ENCODE measurements at places on chromosomes 5 and 9.

DNA sequence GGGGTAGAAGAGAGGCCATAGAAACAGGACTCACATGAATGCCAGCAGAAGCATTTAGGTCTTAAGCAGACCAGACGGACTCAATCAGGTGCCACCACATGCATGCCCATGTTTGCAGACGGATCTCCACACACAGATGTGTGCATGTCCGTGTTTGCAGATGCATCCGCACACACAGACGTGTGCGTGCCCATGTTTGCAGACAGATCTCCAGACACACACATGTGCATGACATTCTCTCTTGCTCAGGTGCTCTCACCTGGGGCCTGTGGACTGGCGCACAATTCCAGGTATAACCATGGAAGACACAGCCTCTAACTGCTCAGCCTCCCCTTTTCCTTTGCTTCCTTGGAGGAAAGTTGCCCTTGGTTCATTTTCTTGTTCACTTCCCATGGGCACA, 148.3 kb downstream of the CACNA1B start:
- no peak for DNase-seq

- no peak for DNase-seq
These were observed 1057.3 kb downstream of the TLE1 start for GRCh38 chr9:80632041-80632440.

GRCh38 chr9:84846906-84847305, 177.4 kb downstream of the NTRK2 start:
- no peak for DNase-seq

GRCh38 chr9:74304598-74304997, 192.5 kb upstream of the RORB start:
- DNase-seq: no peak

DNA sequence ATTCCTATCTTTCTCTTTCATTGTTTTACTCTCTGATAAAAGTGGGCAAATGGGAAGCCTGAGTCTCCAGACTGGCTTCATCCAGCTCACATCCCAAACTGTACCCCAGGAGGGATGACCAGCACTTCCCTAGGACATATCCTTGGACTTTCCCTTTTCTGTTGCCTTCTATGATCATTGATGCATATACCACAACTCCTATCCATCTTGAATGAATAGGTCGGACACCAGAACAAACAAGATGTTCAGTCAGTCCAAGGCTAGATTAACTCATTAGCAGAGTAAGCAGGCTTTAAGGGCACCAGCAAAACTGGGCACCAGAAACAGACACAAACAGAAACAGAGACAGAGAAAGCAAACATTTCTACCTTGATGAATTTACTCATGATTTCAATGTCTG, 159.1 kb upstream of the RGMB start:
- no peak for DNase-seq

DNA sequence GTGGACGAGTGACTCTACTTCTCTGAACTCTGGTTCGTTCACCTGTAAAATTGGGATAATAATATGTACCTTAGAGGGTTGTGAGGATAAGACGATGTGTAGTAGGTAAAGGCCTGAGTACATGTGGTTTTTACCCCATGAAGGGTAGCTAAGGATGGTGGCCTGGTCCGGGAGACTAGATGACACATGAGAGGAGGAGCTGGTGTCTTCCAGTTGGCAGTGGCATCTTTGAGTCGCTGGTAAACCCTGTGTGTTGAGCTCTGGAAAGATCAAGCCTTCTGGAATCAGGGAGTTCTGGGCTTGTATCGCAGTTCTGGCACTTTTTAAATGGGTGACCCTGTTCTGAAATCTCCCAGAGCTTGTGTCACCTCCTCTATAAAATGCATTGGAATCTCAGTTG, 166.4 kb upstream of the ZNF618 start:
- no peak for DNase-seq

Data from inflammatory macrophage treated with lipopolysaccharide for 4 hours (primary cell).